Stimulated activated naive CD8-positive, alpha-beta T cell treated with anti-CD3 and anti-CD28 coated beads, Interleukin-15, Interleukin-2, amounts not matched to agents 100 U/mL and 50 U/mL, for 24 hours (primary cell): ENCODE measurements at places on chromosomes 16 and 17.

- no peak for DNase-seq
Observed at GRCh38 chr16:77853161-77853560, 64.8 kb downstream of the VAT1L start.

- DNase-seq, result no peak
Observed at GRCh38 chr16:19717314-19717713, 713 bp downstream of the KNOP1 start.

- DNase-seq, result no peak
Observed at GRCh38 chr17:41196068-41196467, 6.4 kb downstream of the KRTAP9-1 start.

DNA sequence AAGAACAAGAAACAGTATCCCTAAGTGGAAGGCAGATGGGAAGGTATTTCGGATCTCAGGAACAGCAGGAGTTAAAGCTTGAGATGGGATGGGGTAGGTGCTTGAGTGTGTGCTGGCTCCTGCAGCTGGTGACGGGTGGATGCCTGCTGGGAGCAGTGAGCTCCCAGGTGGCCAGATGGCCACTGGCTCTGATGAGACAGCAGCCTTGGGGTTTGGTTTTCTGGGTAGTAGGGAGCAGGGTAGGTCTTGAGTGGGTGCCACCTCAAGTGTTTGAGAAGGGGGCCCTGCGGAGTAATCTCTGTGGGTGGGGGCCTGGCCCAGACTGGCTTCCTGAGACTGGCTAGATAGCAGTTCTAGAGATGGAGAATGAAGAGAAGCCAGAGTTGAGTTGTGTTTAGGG, 10.3 kb downstream of the EPN2 start:
- no peak for DNase-seq

DNA sequence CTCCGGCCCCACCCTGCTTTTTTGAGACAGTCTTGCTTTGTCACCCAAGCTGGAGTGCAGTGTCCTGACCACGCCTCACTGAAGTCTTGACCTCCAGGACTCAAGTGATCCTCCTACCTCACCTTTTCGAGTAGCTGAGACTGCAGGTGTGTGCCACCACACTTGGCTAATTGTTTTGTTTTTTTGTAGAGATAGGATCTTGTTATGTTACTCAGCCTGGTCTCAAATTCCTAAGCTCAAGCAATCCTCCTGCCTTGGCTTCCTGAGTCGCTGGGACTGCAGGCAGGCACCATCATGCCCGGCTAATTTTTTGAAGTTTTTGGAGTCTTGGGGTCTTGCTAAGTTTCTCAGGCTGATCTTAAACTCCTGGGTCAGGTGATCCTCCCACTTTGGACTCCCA, 206.7 kb downstream of the SHISA9 start:
- no peak for DNase-seq

GRCh38 chr17:48499735-48500434, 30.9 kb downstream of the HOXB1 start:
- DNase-seq, result no peak

GRCh38 chr17:21164216-21164615, 37.5 kb downstream of the DHRS7B start:
- DNase-seq, result no peak

DNA sequence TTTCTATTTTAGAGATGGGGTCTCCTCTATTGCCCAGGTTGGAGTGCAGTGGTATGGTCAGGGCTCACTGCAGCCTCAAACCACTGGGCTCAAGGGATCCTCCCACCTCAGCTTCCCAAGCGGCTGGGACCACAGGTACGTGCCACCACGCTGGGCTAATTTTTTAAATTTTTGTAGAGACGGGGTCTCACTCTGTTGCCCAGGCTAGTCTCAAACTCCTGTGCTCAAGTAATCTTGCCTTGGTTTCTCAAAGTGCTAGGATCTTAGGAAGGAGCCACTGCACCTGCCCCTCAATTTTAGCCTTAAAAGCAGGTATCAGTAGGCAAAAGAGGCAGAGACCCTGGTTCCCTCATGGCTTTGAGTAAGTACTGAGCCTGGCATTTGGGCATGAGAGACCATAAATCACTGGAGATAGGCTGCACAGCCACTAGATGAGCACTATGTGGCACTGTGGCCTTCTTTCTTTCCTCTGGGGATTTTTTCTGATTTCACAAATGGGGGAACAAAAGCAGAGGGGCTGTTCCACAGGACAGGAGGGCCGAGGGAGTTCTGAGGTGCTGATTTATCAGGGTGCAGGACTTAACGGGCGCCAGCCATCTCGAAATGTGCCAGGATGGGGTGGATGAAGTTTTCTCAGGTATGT, 82.2 kb downstream of the PLXDC1 start:
- DNase-seq, result no peak

- DNase-seq, result no peak
Observed at GRCh38 chr17:2212400-2212981, 91.1 kb downstream of the SMG6 start.

DNA sequence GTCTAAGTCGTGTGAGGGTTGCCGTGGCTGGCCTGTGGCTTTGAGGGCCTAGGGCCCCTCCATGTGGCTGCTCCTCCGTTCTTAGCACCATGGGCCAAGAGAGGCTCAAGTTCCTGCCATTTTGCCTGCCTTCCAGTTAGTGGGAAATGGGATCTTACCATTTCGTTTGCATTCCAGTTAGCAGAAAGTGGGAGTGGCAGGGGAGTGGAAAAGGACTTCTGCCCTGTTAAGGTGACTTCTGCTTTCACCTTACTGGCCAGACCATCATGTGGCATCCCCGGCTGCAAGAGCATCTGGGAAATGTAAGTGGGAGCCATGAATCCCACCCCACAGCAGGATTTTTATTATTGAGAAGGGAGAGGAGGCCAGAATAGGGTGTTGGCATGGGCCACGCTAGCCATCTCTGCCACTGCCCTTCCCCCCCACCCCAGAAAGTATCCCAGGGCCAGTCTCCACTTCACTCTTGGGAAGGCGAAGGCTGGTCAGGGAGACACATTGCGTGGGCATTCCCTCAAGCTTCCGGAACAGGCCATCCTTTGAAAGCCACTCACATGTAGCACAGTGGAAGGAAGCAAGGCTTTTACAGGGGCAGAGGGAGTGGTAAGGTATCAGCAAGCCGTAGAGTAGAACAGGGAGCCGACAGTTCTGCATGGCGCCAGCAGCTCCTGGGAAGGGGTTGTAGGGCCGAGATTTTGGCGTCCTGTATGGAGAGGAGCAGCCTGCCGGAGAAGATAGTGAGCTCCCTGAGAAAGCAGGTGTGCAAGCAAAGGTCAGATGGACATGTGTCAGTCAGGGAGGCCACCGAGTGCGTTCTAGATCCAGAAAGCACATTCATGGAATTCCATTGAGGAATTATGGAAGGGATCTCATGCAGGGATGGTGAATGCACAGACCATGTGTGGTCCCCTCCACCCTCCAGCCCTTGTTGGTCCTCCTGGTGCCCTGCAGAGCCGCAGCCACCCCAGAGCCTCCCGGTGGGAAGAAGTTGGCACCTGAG, 33.4 kb downstream of the CMIP start:
- no peak for DNase-seq

DNA sequence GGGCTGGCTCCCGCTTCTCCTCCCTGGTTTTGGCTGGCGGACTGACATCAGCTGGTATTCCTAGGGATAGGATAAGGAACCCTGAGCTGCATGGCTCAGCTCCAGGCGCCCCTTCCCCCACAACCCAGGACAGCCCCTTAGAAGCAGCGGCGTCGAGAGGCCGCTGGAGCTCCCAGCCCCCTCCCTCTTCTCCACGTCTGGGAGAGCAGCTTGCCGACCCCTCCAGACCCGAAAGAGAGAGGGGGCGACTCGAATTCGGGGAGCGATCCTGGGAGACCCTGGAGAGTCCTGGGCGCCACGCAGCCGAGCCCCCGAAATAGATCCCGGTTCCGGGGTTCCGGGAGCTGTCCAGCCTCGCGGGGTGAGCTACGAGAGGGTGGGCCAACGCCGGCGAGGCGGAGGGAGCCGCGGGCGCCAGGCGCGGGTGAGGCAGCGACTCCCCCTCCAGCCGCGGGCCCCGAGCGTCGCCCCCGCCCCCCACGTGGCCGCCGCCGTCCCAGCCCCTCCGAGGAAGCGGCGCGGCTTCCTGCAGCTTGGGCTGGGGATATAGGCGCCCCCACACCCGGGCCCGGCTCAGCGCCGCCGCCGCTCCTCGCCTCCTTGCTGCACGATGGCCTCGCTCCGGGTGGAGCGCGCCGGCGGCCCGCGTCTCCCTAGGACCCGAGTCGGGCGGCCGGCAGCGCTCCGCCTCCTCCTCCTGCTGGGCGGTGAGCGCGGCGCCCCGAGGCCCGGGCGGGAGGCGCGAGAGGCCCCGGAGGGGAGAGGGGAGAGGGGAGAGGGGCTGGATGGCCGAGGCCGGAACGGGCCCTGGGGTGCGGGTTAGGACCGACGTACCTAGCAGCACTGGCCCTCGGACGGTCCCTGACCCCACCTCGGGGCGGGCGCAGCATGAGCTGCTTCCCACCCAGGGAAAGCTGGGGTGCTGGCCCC, at the start of gene RAMP2:
TSS of gene RAMP2 (plus strand) at position 576 of the 930 bp plus-strand sequence. CDS start at position 611, 35 bp downstream.
- DNase-seq, result no peak

DNA sequence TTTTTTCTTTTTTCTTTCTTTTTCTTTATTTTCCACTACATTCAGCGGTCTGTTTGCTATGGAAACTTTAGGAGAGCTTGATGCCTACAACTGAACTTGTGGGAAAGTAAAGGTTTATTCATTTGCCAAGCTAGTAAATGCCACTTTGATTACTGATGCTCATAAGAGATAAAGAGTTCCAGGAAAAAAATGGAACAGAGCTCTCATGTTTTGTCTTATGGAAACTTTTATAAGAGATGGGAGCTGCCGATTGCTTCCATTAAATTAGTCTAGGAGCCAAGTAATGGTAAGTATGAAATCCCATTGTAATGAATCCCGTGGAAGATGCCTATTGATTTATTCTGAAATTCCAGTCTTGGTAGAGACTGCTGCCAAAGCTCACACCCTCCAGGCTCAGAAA, 7.1 kb downstream of the ANKFN1 start:
- DNase-seq, result no peak

DNA sequence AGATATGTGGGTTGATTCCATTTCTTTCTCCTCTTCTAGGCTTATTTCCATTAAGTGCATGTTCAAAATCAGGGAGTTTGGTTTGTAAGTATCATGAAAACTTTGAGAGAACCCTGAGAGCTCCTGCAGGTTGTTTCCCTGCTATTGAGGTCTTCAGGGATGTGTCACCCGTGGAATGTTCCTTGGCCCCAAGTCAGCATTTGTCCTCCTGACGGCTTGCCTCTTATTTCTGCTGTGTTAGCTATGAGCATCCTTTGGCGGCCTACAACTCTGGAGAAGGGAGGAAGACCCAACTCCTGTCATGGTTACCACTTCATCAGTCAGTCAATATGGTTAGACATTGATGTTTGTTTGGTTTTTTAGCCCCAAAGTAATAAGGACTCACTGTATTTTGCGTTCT, 180.8 kb downstream of the FTO start:
- no peak for DNase-seq

DNA sequence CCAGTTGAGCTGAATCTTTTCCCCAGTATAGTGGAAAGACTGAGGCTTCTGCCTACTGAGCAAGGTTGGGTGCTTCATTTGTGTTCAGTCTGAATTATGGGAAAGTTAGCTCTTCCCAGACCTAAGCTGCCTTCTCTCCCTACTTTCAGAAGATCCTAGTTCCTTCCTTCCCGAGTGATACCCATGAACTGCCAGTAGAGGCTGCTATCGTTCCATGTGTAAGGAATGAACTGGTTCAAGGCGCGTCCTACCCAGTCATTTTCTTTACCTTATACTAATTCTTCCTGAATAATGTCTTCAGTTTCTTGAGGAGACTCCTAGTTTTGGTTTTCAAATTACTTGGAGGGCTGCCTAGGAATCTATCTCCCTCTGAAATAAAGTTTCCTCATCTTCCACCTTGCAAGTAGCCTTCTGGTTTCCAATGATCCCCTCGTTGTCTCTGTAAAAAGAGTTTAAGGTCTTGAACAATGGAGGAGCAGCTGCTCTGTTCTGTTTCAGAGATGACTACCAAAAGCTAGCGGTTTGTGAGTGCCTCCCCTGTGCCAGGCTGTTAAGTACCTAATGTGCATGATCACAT, 934 bp upstream of the AOC2 start:
- no peak for DNase-seq

- DNase-seq, result peak; percentile 21
Observed at GRCh38 chr17:8072341-8072728, 15.2 kb downstream of the ALOX12B start.

GRCh38 chr17:49333804-49334203, 28.2 kb downstream of the ZNF652 start:
- no peak for DNase-seq

GRCh38 chr16:65532258-65532657, 410.4 kb upstream of the CDH11 start:
- DNase-seq, result no peak

DNA sequence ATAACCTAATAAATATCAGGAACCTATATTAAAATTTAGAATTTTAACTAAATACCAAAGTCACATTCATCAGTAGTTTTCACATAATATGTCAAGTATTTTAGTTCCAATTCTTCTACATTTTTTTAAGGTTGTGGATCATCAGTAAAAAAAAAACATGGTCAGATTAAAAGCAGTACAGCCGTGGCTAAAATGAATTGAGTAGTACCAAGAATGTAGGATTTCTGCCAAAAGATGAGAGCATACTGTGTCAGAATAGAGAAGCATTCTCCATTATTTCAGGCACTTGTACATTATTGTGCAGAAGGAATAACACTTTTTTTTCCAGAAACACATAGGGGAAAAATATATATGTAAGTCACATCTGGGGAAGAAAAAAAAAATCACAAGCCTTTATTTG, 1176.1 kb downstream of the CDH11 start:
- no peak for DNase-seq

- DNase-seq, result peak; percentile 57
Observed at GRCh38 chr16:29743827-29744531, 1.8 kb downstream of the C16orf54 start.

- DNase-seq, result no peak
Observed at GRCh38 chr16:54297154-54297553, 10.6 kb upstream of the IRX3 start.

DNA sequence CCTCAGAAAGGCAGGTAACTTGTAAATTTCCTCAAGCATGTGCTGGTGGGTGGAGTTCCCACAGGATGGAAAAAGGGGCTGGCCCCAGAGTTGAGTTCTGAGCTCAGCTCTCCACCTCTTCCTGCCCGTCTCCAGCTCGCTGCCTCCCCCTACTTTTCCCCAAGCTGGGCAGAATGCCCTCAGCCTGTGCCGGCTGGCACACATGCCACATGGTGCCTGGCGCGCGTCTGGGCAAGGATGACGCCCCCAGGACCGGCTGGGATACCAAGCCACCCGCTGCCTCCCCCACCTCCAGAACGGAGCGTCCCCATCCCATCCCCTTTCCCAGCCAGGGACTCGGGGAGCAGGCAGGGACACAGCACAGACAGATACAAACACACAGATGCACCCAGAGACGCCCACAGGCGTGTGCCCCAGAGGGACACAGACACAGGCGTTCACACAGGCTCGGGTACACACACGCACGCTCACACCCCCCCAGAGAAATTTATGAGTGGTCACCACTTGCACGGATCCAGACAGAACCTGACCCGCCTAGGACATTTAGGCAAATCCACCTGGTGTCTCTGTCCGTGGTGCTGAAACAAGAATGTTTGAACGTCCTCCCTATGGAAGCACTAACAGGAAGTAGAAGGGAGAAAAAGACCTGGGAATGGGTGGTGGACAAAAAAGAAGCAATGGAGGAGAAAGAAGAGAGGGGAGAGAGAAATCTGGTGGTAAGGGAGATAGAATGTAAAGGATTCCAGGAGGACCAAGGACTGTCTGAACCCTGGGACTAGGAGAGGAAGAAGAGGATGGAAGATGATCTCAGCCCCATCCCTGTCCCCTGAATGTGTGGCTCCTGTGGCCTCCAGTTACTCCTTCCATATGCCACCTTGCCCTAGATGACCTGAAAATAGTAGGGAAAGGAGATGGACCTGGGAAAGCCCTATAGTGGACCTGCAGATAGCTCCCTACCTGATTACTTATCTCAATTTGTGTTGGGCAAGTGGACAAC, 15.5 kb downstream of the NEUROD2 start:
- peak; percentile 39 for DNase-seq
